ENCODE measurements at places on chromosomes 6 and 20. TPM values are rescaled to one million over a fixed set of nuclear protein-coding genes. Genes with fewer than 3 reads are reported as not detected.

The GMPR gene
- total RNA-seq: 164 TPM

The CCN2 gene
- 39.1 TPM for total RNA-seq

The C4B gene
- 96.7 TPM for total RNA-seq

The RIPOR3 gene
- total RNA-seq: 22.1 TPM

The STX11 gene
- 9.5 TPM for total RNA-seq

The SMIM8 gene
- 15.6 TPM for total RNA-seq

The TASP1 gene
- total RNA-seq: 14.4 TPM

The AIF1 gene
- total RNA-seq: 6.3 TPM

The FUCA2 gene
- 20.0 TPM for total RNA-seq

The ZKSCAN4 gene
- 7.2 TPM for total RNA-seq

The HFE gene
- 4.1 TPM for total RNA-seq

The ARFRP1 gene
- 55.6 TPM for total RNA-seq

The SLC22A7 gene
- total RNA-seq: not detected

The MMP24 gene
- total RNA-seq: 1.1 TPM

The SCUBE3 gene
- 1.7 TPM for total RNA-seq

The SLC26A8 gene
- 52.0 TPM for total RNA-seq

The BANF2 gene
- total RNA-seq: 29.5 TPM

The TRAPPC3L gene
- 0.39 TPM for total RNA-seq

The SEMG1 gene
- not detected for total RNA-seq

The TCF19 gene
- 3.6 TPM for total RNA-seq

GRCh38 chr20:25007491-25008305, 15.1 kb upstream of the APMAP start:
- no peak for DNase-seq

DNA sequence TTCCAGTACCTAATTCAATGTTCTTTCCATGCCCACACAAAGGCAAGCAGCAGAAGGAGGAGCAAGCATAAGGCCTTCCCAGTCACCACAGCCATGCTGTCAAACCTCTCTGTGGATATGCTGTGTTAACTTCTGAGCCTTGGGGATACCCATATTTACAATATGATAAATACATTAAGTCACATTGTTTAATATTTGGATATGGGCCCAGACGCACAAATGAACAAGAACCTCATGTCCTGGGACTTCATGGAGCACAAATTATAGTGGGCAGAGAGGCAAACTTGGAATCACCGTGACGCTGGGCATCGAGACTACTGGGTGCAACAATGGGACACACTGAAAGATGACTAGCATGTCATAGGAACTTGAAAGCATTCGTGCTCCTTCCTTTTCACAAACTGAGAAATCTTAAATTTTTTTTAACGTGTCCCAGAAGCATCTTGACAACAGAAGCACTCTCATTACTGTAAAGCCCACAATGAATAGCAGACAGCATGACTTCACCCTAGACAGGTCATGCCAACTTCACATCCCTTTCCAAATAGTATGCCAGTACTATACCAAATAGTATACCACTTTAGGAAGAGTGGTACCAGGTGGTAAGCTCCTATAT, 16.0 kb downstream of the SOD2 start:
- DNase-seq: no peak

- DNase-seq: no peak
Measured at GRCh38 chr6:169962604-169963469, 211.4 kb downstream of the ERMARD start.

- DNase-seq: peak; percentile 87
Measured at GRCh38 chr6:159693128-159693893, at the start of gene SOD2. Gene SOD2 (minus strand): TSS chr6:159693241. CDS start chr6:159693167, 74 bp downstream.

DNA sequence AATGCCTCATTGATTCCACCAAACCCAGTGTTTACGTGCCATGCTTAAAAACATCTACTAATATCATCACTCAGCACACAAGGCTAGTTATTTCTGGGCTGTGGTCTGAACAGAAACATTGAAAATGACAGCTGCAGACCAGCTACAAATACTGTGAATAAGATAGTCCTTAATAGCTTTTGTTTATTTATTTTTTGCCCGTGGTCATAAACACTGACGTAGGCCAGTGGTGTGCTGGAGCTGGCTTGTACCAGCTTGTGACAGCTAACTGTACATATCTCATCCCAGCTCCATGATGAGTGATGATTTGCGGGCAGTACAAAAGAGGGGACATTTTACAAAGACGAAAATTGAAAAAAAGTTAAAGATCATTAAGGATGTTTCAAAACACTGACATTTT, 1057.0 kb downstream of the EPHA7 start:
- DNase-seq: no peak

GRCh38 chr20:2109425-2110210, 8.0 kb downstream of the STK35 start:
- peak; percentile 75 for DNase-seq

DNA sequence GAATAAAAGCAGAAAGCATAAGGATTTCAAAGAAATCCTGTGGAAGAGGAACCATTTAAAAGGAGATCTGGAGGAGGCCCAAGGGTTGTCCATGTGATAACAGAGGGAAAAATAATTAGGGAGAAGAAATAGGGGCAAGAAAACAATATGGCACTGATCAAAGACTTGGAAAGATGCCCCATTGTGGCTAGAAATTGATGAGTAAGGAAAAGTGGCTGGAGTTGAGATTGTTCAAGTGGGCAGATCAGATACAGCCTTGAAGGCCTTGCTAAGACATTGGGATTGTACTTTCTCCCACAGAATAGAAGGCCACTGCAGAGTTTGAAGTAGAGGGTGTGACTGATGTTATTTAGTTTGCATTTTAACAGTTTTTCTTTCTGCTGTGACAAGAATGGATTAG, 213.3 kb downstream of the CBLN4 start:
- no peak for DNase-seq

GRCh38 chr6:157229713-157230112, 93.6 kb downstream of the TMEM242 start:
- DNase-seq: no peak

DNA sequence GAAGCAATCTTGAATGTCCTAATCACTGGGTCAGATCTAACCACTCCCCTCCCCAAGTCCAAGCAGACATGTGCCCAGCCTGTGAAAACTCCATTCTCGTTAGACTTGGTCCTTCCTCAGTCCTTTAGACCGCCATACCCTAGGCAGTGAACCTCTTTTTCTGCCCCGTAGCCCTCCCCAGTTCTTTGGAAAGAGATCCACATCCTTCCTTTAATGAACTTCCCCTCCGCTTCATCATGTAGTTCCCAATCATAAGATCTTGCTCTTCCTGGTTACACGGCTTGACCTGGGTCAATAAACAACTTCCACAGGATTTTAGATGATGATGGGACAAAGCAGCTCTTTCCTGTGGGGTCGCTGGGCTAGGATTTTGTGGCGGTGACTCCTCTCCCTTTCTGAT, 9.6 kb downstream of the AHCY start:
- no peak for DNase-seq

- no peak for DNase-seq
Measured at GRCh38 chr6:108365478-108365877, 70.6 kb downstream of the AFG1L start.

GRCh38 chr20:52031563-52032303, 159.8 kb downstream of the ZFP64 start:
- DNase-seq: no peak

DNA sequence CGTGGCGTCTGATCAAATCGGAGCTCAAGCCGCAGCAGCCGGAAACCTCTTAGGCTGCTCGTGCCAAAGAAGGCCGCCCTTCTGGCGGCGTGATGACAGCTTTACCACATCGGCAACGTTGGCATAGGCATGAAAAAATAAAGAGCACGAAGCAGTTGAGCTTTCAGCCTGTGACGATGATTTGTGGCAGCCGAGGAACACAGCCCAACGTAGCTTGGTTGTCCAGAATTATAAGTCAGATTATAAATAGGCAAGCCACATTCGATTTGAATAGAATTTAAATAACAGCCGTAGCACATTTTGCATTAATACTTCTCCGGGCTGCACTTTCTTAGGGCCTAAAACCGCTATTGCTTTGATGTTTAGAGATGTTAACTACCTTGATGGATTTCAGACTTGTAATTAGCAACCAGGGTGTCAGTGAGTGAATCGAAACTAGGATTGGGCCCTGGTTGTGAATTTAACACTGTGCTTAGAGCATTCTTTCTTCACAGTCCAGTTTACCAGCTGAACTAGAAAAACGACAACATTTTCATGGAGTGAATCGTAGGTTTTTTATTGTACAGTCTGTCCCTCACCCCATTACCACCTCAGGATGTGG, 864 bp upstream of the BCLAF1 start:
- peak; percentile 68 for DNase-seq

DNA sequence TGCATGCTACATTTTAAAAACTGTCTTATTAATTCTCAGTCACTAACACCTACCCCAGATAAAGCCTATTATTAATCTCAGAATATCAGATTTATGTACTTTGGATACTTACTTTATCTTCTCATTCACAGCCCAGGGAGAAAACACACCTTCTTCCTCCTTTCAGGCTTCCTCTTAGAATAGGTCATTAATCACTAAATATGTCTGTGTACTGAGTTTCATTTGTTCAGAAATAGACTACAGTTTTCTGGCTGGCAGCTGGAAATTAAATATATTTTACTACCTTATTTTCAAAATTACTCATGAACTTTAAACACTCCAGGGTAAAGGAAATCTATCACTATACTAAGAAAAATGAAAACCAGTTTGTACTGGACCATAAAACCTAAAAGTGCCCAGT, 147.7 kb upstream of the DST start:
- no peak for DNase-seq

- DNase-seq: no peak
Measured at GRCh38 chr6:107641500-107641941, 151.6 kb downstream of the SOBP start.

GRCh38 chr6:33415831-33416230, 2.1 kb downstream of the CUTA start:
- DNase-seq: no peak

- no peak for DNase-seq
Measured at GRCh38 chr6:113644861-113645575, 212.1 kb upstream of the MARCKS start.

GRCh38 chr6:18242062-18242851, 22.1 kb downstream of the DEK start:
- no peak for DNase-seq

DNA sequence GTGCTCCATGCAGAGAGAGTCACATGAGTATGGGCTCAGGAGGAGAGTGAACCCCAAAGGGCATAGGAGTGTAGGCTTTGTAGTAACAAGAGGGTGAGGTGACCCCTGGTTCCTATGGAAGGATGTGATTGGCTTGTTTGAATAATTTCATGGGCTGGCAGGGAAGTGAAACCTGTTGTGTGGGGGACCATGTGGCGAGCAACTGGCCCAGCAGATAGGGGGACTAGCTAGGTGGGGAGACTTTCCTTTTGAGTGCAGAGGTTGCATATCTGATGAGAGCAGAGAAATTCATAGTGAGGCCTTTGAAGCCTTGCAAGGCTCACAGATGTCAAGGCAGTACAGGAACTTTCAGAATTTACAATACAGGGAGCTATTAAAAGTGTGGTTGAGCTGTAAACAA, 247.9 kb upstream of the SLC35B3 start:
- DNase-seq: no peak

DNA sequence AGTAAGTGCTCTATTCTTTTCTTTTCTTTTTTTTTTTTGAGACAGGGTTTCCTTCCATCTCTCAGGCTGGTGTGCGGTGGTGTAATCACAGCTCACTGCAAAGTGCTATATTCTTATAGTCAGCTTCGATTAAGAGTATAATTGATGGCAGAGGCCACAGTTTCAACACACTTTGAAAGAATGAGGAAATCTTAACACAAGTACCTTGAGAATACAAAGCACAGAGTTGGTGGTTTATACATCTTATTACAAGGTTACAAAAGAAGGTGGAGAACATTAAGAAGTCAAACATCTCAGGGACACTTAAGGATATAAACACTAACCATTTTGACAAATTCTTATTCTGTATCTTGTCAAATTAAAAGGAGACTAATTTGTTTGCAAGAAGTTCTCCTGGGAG, 180.5 kb downstream of the SOD2 start:
- no peak for DNase-seq

DNA sequence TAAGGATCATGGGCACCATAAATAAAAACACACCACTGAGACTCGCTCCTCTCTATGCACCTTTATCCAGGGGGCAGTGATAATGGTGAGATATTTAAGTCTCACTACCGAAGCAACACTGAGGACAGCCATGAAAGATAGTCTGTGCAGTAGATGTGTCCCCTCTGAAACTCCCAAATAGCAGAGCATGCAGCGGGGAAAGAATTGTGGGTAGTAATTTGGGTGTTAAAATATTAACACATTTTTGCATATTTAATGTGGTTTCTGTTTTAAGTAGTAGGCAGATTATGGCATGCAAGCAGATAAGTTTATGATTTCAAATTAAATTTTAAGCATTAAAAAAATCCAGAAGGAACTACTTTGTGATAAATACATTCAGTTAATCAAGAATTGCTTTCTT, 82.7 kb downstream of the CTNNBL1 start:
- DNase-seq: no peak

DNA sequence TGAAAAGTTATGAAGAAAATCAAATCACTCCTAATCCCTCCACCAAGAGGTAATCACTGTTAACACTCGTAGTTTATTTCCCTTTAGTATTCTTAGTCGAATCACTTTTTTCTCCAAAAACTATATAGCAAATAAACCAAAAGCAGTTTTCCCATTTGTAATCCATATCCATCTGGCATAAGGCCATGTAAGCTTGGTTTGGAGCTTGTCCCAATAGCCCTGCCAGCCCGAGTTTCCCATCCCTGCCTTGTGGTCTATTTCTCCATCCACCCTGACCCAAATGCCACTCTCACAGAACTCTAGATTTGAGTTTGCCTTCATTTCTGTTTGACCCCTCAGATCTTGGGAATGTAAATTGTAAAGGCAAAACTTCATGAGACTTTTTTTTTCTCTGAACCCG, 71.8 kb upstream of the DSP start:
- DNase-seq: no peak

- DNase-seq: peak; percentile 45
Measured at GRCh38 chr6:143232849-143233248, 172.2 kb downstream of the AIG1 start.

GRCh38 chr6:136791296-136792094, 782 bp downstream of the MAP3K5 start:
- peak; percentile 85 for DNase-seq

- no peak for DNase-seq
Measured at GRCh38 chr20:7883309-7883708, 56.9 kb downstream of the HAO1 start.

- DNase-seq: no peak
Measured at GRCh38 chr20:22100686-22101085, 395.2 kb downstream of the PAX1 start.

- DNase-seq: no peak
Measured at GRCh38 chr6:106631346-106631745, 2.0 kb downstream of the QRSL1 start.

GRCh38 chr6:32983964-32984621, 15.7 kb downstream of the BRD2 start:
- DNase-seq: no peak

- peak; percentile 61 for DNase-seq
Measured at GRCh38 chr20:17995967-17996819, 27.4 kb downstream of the MGME1 start.
